ENCODE measurements at places on chromosomes 3 and 15.
A peak's percentile ranks its signal among the peaks of the same experiment; 100 is the strongest.

DNA sequence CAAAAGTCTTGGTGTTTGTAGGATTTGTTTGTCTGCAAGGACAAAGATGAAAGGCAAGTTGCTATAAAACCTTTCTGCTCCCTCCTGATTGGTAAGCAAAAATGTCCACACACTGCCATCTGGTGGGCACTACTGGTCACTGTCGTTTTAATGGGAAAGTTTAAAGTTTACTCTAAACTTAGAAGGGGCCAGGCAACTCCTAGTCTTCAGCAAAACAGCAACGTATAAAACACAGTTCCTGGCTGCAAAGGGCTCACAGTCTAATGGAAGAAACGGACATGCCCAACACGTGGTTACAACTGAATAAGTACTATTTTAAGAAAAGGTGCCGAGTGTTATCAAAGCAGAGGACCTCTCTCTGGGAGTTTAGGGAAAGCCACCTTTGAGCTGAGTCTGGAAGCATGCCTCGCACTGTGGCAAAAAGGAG, 23.7 kb upstream of the TPRG1 start:
- DNase-seq = peak; percentile 68

DNA sequence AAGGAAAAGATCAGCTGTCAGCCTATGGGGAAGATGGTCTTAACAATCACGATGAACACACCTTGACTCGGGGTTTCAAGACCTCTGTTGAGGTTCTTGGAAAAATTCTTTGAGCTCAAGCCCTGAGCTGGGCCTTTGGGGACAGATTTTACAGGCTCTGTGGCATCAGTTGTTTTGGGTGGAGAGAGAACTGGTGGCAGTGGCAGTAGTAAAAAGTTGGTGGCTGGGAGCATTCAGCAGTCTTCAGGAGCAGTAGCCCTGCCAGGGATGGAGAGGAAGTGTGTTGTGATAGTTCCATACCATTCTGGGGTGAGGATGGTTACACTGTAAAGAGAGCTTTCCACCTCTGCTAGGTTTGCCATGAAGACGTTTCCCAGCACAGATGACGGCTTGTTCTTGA, 4.9 kb upstream of the KY start:
- no peak for DNase-seq

GRCh38 chr3:8767256-8767666, 2.2 kb downstream of the OXTR start:
- no peak for DNase-seq

GRCh38 chr15:59443341-59444072, 5.5 kb downstream of the FAM81A start:
- DNase-seq = no peak

DNA sequence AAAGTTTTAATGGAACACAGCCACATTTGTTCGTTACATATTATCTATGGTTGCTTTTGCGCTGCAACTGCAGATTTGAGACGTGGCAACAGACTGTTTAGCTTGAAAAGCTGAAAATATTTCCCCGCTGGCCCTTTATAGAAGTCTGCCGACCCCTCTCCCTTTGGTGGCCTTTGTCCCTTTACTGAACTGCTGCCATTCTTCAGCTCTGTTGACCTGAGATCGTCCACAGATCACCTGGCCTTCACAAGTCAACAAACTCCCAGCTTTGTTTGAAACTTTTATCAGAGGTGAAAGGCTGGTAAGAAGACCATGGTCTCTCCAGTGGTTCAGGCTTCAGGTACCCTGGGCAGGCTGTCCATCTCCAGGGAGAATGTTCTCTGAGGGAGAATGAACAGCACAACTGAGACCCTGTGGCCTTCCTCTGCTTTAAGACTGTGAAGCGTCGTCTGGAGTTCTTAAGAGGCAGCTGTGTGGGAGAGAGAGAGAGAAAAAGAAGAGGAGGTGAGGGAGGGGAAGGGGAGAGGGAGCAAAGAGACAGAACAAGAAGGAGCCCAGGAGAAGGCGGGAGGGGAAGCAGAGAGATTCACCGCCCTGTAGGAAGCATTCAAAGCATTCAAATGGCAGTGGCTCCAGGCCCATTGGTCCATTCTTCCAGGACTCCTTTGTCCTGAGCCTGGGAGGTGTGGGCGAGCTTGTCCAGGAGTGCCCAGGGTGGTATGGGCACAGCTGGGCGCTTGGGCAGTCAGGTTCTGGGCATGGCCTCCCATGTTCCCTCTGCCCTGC, 53.7 kb upstream of the INSYN1 start:
- no peak for DNase-seq

DNA sequence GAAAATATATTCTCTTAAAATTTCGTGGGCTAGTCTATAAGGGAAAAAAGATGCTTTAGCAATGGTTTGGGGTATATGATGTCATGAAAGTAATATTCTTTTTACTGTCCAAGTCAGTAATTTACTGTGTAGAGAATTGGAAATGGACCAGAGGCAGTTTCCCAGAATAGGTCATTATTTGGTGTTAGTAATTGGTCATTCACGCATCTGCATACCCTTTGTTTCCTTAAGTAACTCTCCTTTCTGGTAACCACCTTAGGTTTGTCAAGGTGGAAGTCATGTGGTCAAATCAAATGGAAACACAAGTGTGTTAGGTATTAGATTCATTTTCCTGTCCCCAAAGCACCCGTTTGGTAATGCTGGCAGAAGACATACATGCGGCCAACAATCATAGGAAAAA, 23.9 kb downstream of the FBXO22 start:
- no peak for DNase-seq

DNA sequence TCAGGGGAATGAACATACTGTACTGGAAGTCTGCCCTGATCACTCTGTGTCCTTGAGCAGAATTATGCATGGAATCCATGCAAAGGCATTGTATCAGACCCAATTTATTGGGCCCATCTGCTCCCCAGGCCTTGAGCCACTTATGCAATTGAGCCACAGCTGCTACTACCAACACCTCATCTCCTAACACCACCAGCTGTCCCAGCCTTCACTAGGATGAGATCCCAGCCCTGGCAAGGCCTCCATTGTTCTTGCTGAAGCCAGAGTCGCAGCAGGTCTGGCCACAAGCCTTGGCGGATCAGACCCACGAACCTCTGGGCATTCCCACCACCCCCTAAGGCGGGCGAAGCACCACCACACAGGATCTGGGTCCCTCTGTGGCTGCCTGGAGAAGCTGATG, 9.2 kb upstream of the NME9 start:
- no peak for DNase-seq

GRCh38 chr3:79872483-79872882, 104.7 kb upstream of the ROBO1 start:
- DNase-seq = peak; percentile 65

GRCh38 chr3:194089357-194090177, 46.4 kb upstream of the HES1 start:
- DNase-seq = peak; percentile 100

DNA sequence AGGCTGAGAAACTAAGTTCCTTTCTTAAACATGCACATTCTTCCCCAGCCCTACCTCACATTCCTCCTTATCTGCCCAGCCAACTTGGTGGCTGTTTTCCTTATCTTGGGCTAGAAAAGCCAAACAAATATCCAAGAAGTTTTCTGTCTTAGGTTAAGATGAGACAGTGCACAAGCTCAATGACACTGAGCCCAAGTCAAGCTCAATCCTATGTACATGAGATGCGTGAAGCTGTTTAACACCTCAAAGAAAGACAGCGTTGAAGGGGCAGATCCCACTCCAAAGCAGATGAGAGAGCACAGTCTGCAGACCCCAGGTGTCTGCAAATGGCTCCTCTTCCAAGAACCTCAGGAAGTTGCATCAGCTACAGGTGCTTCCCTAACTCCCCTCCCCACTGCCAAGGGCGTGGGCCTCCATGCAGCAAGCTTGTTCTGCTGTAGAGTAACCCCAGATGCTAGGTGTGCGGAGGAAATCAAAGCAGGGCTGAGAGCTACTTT, 16.6 kb downstream of the LRRC2 start:
- DNase-seq = no peak

GRCh38 chr3:36302158-36302509, 78.2 kb upstream of the STAC start:
- no peak for DNase-seq

DNA sequence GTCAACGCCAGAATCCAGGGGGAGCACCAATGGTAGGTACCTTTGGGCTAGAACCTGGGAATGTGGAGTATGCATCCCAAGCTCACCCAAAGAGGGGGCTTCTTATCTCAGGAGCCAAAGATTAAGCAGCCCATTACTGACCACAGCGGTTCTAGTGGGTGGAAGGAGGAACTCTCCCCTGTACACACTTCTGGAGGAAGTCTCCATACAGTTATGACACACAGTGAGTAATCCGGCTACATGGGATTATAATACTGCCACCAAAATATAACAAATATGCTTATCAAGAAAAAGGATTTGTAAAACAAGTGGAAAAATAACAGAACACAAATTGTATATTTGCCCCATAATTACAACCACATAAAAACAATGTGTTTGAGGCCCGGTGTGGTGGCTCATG, 8.4 kb downstream of the MYO1E start:
- peak; percentile 51 for DNase-seq

GRCh38 chr15:74384566-74384880, 17.1 kb upstream of the CYP11A1 start:
- DNase-seq = no peak

DNA sequence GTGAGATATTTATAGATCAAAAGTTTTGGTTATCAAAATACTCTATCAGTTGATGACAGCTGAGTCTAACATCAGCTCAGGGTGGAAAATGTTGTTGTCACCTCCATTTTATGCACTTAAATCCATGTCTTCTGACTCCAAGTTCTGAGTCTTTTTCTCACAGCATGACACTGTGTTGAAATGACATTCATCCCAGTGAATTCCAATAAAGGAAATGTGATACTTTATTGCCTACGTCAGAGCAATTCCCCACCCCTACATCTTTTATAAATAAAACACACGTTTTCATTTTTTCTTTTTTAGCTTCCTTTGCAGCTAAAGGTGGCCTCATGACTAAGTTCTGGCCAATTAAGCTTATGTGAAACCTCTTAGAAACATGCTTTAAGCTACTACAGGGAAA, 10.7 kb downstream of the DRD3 start:
- DNase-seq = no peak

DNA sequence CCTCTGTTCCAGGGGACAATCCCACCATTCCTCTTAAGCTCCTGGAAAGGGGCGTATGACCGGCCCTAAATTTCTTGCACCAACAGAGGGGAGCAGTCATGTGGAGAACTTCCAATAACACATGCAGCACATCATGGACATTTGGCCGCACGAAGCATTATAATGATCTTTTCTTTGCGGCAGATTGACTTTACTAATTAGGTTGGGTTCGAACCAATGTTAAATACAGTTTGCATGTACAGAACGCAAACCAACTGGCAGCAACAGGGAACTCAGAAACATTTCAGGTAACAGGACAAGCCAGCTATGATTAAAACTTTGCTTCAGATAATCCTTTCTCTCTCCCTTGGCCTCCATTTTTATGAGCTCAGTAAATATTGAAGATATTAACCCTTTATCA, 100.8 kb upstream of the ADPGK start:
- DNase-seq = no peak

DNA sequence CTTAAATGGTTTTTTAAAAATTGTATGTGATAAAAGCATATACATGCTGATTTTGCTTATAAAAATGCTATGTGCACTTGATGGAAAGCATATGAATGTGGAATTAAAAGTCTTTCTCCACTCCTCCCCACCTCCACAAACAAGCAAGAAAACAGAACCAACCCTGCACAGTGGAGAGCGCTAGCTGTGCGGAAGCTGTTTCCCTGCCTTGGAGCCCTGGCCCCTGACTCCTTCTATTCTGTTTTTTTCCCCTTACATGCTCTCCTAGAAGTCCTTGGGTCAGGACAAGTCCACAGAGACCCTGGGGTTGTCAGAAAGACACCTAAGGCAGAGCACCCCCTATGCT, 64.2 kb downstream of the BOC start:
- no peak for DNase-seq

GRCh38 chr3:64460141-64460730, 227.6 kb downstream of the ADAMTS9 start:
- no peak for DNase-seq

DNA sequence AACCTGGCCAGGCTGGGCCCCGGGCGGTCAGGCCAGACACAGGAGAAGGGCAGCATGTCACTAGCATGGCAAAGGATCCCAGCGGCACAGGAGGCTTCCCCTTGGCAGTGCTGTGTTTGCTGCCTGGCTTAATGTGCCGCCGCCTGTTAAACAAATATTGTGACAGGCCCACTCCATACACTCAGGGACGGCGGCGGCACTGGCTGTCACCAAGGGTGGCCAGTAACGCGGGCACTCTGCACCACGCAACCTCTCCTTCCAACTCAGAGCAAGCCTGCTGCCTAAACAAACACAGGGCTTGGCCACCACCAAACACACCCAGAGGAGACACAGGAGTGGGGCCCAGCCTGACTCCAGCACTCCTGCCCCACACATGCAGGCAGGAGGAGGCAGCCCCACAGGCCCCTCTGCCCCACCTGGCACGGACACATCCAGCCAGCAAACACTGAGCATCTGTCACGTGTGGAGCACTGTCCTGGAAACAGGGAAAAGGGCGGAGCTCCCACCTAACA, 48.0 kb downstream of the TPRA1 start:
- no peak for DNase-seq

DNA sequence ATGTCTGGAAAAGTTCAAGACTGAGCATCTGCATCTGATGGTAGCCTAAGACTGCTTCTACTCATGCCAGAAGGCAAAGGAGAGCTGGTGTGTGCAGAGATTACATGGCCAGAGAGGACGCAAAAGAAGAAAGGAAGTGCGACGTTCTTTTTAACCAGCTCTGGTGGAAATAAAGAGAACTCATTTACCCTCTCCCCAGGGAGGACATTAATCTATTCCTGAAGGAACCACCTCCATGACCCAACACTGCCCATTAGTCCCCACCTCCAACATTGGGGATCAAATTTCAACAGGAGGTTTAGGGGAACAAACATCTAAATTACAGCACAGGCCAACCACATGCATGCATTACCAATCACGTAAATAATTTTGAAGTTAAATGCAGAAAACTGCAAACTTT, 1.5 kb upstream of the NCK1 start:
- DNase-seq = peak; percentile 53

- peak; percentile 46 for DNase-seq
These were observed 4.3 kb upstream of the MTFMT start for GRCh38 chr15:65033659-65034269.

GRCh38 chr3:129461022-129461421, 21.0 kb downstream of the IFT122 start:
- DNase-seq = peak; percentile 91

GRCh38 chr3:159884661-159885402, 103.8 kb upstream of the IL12A start:
- DNase-seq = peak; percentile 58

- no peak for DNase-seq
These were observed 35.9 kb downstream of the PRR23E start for GRCh38 chr3:127228866-127229265.

Data from M059J (cell line).